ENCODE measurements at places on chromosomes 2 and 18.

GRCh38 chr18:76275727-76276313, 219.2 kb downstream of the ZNF516 start:
- peak; percentile 18 for DNase-seq

- DNase-seq, result no peak
These were observed 1.2 kb upstream of the TANC1 start for GRCh38 chr2:158967114-158967730.

DNA sequence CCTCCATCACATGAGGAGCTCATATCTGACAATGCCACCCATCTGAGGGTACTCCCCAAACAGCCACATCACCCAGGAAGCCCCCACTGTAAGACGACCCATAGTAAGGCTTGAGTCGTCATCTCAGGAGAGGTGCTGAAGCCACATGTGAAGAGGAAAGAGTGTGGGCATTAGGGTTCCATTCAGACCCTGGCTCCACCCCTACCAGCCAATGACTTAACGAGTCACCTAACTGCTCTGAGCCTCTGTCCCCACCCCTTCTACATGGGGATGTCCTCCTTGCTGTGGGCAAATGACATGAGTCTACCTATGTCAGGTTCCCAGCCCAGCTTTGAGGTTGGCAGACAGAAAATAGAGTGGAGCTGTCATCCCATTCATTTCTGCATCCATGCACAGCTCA, 46.3 kb downstream of the C1QL2 start:
- DNase-seq, result no peak

GRCh38 chr2:210442457-210442856, 34.1 kb downstream of the LANCL1 start:
- no peak for DNase-seq

- DNase-seq, result no peak
These were observed 72.3 kb upstream of the ATG16L1 start for GRCh38 chr2:233178994-233179847.

DNA sequence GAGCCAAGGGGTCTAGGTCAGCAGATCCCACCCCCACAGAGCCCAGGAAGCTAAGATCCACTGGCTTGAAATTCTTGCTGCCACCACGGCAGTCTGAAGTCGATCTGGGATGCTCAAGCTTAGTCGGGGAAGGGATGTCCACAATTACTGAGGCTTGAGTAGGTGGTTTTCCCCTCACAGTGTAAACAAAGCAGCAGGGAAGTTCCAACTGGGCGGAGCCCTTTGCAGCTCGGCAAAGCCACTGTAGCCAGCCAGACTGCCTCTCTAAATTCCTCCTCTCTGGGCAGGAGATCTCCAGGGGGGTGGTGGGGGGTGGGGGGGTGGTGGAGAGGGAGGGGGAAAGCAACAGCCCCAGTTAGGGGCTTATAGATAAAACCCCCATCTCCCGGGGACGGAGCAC, 419.5 kb downstream of the NUP35 start:
- no peak for DNase-seq

DNA sequence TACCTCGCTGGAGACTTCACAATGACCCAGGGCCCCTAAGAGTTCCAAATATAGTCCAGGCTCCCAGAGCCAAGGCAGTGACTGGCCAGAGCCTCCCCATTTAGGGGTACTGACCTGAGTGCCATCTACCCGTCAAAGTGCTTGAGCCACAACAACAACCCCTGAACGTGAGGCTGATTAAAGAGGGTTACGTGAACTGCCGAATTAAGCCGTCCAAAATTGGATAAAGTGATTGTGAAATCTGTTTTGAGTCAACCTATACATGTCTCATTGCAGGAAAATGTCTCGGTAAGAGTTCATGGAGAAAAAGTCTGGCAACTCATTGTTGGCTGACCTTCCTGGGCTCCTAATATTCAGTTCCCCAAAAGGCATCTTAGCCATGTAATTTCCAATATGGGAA, 116.3 kb downstream of the TTC32 start:
- DNase-seq, result peak; percentile 60

Measured in fibroblast of skin of right quadriceps (primary cell).